ENCODE measurements at places on chromosomes 5 and 9.
A peak's percentile ranks its signal among the peaks of the same experiment; 100 is the strongest.

DNA sequence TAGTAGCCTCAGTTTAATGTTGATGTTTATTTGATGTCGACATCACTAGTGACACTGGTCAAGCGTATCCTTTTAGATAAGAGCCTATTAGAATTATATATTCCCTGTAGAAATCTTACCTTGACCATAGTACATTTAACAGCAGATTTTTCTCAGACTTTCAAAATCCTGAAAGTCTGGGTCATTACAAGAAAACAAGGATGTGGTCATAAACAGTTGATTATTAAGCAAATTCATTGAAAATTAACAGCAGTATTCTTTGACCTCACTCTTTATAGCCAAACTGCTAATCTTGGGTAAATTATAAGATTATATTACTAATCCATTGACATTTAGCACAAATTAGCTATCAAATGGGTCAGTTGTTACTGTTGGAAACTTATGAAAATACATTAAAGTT lies 83.4 kb downstream of the GHR start:
- DNase-seq, result no peak

GRCh38 chr9:18463991-18464390 lies 10.0 kb upstream of the ADAMTSL1 start:
- no peak for DNase-seq

DNA sequence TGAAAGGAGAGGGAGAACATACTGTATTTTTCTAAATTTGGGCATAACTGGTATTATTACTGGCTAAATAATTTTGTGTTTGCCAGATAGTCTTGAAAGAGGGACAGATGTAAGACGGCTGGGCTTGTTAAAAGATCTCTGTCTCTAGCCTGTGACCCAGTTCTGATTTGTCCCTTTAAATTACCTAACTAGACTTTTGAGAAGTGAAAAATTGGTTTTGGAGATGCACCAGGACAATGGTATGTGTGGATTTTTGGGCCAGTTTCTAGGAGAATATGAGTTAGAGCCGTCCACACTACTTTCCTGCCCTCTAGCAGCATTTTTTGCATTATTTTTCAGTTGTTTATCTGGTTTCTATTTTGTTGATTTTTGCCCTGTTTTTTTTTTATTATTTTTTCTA lies 33.5 kb downstream of the LNPEP start:
- no peak for DNase-seq

GRCh38 chr5:178212241-178213002 lies 8.1 kb downstream of the HNRNPAB start:
- no peak for DNase-seq

GRCh38 chr9:18658804-18659705 lies 185.1 kb downstream of the ADAMTSL1 start:
- DNase-seq, result peak; percentile 51
